ENCODE measurements at places on chromosomes 13 and 19. TPM values are rescaled to one million over a fixed set of nuclear protein-coding genes. Genes with fewer than 3 reads are reported as not detected.

- peak; percentile 50 for DNase-seq
Observed at GRCh38 chr19:50967929-50968715, 1.3 kb downstream of the KLK6 start.

ARRDC5 gene
- not detected for polyA plus RNA-seq

- DNase-seq = no peak
Observed at GRCh38 chr19:1291761-1292418, 6.2 kb downstream of the EFNA2 start.

- DNase-seq = no peak
Observed at GRCh38 chr13:110572778-110573118, 11.2 kb upstream of the RAB20 start.

- no peak for DNase-seq
Observed at GRCh38 chr13:90757127-90757680, 590.3 kb upstream of the MIR17HG start.

DNA sequence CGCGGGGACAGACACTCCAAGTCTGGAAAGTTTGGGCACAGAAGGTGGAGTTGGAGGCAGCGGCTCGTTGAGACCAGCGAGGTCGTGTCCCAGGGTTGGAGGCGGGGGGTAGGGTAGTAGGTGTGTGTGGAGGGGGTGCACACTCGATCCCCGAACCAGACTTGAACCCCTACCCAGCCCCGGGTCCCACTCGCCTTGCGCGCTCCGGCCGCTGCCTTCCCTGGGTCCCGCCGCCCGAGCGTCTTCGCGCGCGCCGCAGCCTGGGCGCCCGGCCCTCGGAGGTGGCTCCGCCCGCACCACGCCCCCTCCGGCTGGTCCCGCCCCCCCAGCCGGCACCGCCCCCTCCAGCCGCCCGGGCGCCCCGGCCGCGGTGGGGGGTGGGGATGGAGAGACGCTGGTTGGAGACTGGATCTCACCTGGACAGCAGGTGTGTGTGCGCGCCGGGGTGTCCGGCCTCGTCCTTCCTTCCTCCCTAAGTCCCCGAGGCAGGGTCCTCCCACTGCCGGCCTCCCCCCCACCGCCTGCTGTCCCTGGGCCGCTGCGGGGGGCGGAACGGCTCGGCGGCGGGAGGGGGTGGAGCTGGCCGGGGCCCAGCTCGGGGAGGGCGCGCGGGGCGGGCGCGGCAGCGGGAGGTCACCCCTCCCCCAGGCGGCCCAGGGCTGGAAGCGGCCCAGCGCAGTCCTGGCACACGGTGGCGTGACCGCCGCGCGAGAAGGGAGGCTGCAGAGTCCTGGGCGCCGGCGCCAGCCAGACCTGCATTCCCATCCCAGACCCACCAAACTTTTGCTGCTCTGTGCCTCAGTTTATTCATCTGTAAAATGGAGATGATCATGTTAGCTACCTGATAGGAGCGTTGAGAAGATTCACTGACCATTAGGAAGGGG, at the start of gene KANK2:
TSS of gene KANK2 (minus strand) at position 255 of the 884 bp plus-strand sequence. CDS start 3,034 bp downstream, outside the sequence.
- DNase-seq = peak; percentile 87

LGI4 gene
- polyA plus RNA-seq = 3.2 TPM

- DNase-seq = no peak
Observed at GRCh38 chr13:99055735-99056134, 77.9 kb upstream of the DOCK9 start.

GRCh38 chr13:31236211-31236786, 36.5 kb downstream of the B3GLCT start:
- peak; percentile 39 for DNase-seq

Data from renal pelvis (tissue), 12 donors.